Bronchial smooth muscle cell (primary cell): ENCODE measurements at places on chromosomes 1 and 21. TPM values are rescaled to one million over a fixed set of nuclear protein-coding genes. Genes with fewer than 3 reads are reported as not detected.

SPATA45 gene
- not detected in 2 replicates for total RNA-seq

RYR2 gene
- not detected in 2 replicates for total RNA-seq

IL12RB2 gene
- not detected in 2 replicates for total RNA-seq

TMEM50B gene
- 15.8 and 25.1 TPM in 2 replicates for total RNA-seq

ASCL5 gene
- not detected in 2 replicates for total RNA-seq
